Naive thymus-derived CD4-positive, alpha-beta T cell (primary cell): ENCODE measurements at places on chromosomes 2 and 18.

DNA sequence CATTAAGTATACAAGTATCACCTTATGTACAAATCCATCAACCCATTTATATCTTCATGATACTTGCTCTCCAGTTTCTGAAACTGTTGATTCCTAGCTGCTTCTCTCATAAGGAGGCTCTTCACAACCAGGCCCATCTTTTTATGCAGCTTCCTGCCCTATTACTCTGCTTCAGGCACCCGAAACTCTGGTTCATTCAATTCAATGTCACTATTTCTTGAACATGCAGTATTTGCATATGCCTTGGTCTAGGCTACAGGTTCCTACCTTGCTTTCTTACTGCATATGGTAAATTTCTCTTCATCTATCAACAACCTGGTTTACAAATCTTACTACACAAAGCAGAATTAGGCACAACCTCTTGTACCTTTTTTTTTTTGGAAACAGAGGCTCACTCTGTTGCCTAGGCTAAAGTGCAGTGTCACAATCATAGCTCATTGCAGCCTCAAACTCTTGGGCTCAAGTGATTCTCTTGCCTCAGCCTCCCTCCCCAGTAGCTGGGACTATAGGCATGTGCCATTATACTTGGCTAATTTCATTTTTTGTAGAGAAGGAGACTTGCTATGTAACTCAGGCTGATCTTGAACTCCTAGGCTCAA, 2.7 kb upstream of the CDKL4 start:
- H3K36me3 ChIP-seq: no peaks in the 10 kb centered on the region
- DNase-seq: no peak
- no peak overlapping the region for H3K4me3 ChIP-seq
- no peak overlapping the region for H3K27ac ChIP-seq

DNA sequence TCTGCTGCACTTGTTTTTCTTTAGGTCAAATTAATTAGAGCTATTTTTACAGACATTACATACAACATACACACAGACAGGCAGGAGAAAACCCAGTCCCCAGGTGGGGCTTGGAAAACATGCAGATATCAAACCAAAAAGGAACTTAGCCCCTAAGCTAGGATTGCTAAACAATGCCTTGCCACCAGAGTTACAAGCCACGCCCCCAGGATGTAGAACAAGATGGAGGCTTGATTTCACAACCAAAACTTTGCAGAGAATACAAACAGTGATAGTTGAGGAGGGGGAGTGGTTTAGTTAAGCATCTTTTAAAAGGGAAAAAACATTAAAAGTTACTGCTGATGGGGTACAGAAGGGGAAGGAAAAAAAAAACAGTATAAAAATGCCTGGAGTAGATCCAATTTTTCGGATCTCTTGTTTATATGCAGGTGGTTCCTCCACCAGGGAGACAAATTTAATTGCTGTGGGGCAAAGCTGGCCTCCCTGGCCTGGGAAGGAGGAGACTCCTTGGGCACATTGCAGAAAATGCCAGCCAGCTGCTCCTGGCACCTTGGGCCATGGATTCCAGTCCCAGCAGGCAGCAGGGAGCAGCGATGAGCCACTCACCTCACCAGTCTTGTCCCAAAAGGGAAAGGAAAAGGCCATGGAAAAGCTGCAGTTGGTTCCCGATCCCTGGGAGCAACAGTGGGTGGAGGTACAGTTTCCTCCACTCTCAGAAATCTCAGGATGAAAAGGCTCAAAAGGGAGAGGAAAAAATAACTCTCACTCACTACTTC, 348.4 kb upstream of the REG3G start:
- H3K4me3 ChIP-seq: no peak overlapping the region
- H3K27me3 ChIP-seq: no peaks in the 10 kb centered on the region
- no peaks in the 10 kb centered on the region for H3K36me3 ChIP-seq
- no peak overlapping the region for H3K27ac ChIP-seq
- no peaks in the 10 kb centered on the region for H3K4me1 ChIP-seq

- no peak overlapping the region for H3K4me3 ChIP-seq
- DNase-seq: no peak
- H3K27ac ChIP-seq: no peak overlapping the region
- no peaks in the 10 kb centered on the region for H3K36me3 ChIP-seq
- H3K27me3 ChIP-seq: no peaks in the 10 kb centered on the region
Measured at GRCh38 chr2:29335396-29335795, 220.2 kb downstream of the CLIP4 start.

DNA sequence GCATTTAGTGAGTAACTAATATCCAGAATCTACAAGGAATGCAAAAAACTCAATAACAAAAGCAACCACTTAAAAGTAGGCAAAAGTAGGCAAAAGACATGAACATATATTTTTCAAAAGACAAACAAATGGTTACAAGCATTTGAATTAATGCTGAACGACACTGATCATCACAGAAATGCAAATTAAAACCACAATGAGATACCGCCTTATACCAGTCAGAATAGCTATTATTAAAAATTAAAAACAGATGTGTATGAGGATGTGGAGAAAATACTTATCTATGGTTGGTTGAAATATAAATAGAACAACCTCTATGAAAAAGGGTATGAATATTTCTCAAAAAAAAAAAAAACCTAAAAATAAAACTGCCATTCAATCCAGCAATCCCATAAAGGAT, 51.7 kb downstream of the SNTG2 start:
- no peak overlapping the region for H3K27ac ChIP-seq
- DNase-seq: no peak
- H3K36me3 ChIP-seq: no peaks in the 10 kb centered on the region
- H3K4me1 ChIP-seq: no peaks in the 10 kb centered on the region
- no peak overlapping the region for H3K4me3 ChIP-seq
- no peaks in the 10 kb centered on the region for H3K27me3 ChIP-seq

GRCh38 chr2:99754210-99754609, 264.4 kb upstream of the REV1 start:
- DNase-seq: no peak
- no peaks in the 10 kb centered on the region for H3K36me3 ChIP-seq
- no peak overlapping the region for H3K27ac ChIP-seq
- H3K4me1 ChIP-seq: no peaks in the 10 kb centered on the region

DNA sequence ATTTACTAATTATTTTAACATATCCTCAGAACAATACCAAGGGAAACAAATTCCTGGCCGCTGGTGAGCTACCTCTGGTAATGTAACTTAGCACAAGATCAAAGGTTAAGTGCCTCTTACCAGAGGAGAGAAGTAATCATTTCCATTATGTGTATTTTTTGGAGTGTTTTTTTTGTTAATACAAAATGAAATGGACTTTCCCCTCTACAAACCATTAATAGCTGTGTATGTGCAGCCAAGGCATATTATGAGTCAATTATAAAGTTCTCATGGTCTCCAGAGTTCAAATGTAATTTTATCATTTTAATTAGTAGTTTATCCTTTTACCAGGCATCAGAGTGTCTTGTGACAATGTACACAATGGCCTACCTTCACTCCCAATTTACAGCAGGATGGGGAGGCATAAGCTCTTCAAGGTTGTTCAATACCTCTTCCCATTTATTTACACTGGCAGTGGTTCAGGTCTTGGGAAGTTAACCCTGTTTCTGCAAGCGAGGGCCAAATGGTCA, 242.2 kb downstream of the TGIF1 start:
- no peak for DNase-seq
- H3K27ac ChIP-seq: no peak overlapping the region
- H3K27me3 ChIP-seq: no peaks in the 10 kb centered on the region
- H3K36me3 ChIP-seq: no peaks in the 10 kb centered on the region

DNA sequence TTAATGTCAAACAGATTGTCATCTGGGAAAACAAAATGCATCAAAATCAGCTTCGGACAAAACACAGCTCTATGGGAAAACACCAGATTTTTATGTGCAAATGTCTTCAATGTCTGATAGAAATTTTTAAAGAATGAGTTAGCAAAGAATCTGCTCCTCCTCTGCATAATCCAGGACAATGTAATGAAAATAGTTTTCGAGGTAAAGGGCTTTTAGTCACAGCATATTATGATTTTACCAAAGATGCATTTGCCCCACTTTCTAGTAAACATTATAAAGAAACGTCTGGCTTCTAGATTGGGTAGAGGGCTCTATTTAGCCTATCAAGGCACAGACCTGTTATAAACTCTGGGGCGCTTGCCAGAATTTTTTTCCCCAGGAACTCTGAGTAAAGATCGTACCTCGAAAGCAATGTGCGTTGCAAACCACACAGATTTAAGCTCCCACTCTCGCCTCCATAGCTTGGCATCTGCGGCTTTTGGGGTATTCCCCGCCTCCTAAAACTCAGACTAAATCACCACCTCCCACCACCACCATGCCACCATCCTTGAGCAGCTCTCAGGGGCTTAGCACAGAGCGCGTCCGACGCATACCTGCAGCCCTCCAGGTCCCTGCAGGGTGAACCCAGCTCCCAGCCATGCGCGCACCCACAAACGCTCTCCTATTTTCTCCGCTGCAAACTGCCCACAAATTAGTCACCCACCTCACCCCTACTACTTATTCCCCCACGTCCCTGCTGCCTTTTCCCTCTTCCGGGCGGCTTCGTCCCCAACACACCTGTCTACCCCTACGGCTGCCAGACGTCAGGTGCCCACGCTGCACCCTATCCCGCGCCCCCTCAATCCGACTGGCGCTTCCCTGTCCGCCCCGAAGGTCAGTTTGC, 829 bp downstream of the ACVR1C start:
- no peak for DNase-seq
- no peaks in the 10 kb centered on the region for H3K27me3 ChIP-seq
- H3K4me1 ChIP-seq: peaks cover 4% of the 10 kb centered on the region
- no peaks in the 10 kb centered on the region for H3K36me3 ChIP-seq
- H3K27ac ChIP-seq: peak overlapping the region; percentile 79

DNA sequence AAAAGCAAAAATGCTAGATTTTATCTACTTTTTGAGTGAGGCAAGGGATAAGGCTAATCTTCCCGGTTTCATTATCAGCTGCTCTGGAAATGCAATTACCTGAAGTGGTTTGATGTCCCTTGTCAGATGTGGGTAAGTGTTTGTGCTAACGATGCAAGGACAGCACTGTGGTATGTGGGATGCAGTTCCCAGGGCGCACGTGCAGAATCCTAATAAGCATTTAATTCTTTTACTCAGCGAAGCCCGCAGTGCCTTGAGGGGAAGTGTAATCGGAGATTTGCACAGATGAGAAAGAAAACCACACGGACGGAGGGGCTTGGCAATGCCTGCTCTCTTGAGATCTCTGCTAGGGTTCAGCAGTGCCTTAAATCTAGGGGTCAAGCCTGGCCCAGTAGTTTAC, 108.5 kb upstream of the LYPD6 start:
- no peaks in the 10 kb centered on the region for H3K36me3 ChIP-seq
- H3K27me3 ChIP-seq: no peaks in the 10 kb centered on the region
- H3K27ac ChIP-seq: no peak overlapping the region
- no peak for DNase-seq

DNA sequence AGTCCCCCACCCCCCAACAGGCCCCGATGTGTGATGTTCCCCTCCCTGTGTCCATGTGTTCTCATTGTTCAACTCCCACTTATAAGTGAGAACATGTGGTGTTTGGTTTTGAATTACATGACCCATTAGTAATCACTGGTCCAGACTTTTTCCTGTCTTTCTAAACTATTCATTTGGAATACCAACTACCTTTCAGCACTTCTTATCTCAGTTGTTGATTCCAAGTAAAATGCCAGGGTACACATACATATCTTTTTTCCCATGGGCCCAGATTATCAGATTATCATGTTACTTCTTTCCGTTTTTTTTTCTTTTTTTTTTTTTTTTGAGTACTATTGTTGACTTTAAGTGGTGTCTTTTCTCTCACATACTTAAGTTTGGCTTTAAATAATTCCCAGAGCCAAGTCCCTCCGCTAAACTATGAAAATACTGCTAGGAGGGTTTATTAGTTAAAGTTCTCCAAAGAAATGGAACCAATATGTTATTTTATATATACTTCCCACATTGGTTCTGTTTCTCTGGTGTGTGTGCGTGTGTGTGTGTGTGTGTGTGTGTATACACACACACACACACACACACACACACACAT, 389.3 kb downstream of the IRS1 start:
- no peak for DNase-seq
- no peaks in the 10 kb centered on the region for H3K36me3 ChIP-seq
- no peak overlapping the region for H3K4me3 ChIP-seq
- H3K27me3 ChIP-seq: no peaks in the 10 kb centered on the region
- no peaks in the 10 kb centered on the region for H3K4me1 ChIP-seq
- no peak overlapping the region for H3K27ac ChIP-seq

- H3K36me3 ChIP-seq: no peaks in the 10 kb centered on the region
- peaks cover 3% of the 10 kb centered on the region for H3K27me3 ChIP-seq
- no peak for DNase-seq
- no peak within 1 kb of the TSS for H3K27ac ChIP-seq
- no peak within 1 kb of the TSS for H3K4me3 ChIP-seq
Measured at GRCh38 chr2:218781691-218782527, at the start of gene CYP27A1. Gene CYP27A1, plus strand, starts transcription at chr2:218782147. Its CDS starts 36 bp downstream, at chr2:218782183.

DNA sequence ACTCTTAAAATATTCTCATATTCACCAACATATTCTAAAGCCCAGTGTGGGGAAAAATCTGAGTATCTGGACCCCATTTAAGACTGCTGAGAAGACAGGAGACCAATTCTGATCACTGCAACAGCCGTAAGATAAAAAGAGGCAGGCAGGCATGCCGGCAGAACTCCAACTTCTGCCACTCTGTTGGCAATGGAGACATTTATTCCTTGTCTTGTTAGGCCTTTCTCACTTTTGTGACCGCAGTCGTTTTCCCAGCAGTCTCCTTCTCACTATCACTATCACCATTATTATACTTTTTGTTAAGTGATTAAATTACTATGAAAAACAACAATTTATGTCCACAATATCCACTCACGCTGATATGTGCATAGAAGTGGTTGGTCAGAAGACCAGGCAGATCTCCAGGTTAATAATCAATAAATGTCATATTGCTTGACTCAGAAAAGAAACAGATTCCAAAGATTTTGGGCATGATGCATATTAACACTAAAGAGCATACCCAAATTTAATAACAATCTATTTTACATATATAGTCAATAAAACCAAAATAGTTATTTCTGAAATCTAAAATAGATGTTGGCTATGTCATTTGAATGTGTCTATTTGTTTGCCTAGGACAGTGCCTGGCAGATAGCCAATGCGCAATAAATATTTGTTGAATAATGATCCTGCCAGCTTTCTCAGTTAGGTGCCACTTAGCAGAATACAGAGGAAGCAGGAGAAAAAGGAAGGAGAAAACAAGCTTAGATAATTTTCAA, 38.2 kb downstream of the SESTD1 start:
- DNase-seq: no peak
- no peak overlapping the region for H3K27ac ChIP-seq
- no peaks in the 10 kb centered on the region for H3K4me1 ChIP-seq
- no peaks in the 10 kb centered on the region for H3K36me3 ChIP-seq
- no peaks in the 10 kb centered on the region for H3K27me3 ChIP-seq

GRCh38 chr18:31486165-31486564, 11.8 kb upstream of the DSG2 start:
- H3K27ac ChIP-seq: no peak overlapping the region
- DNase-seq: no peak
- H3K36me3 ChIP-seq: no peaks in the 10 kb centered on the region
- H3K27me3 ChIP-seq: no peaks in the 10 kb centered on the region

GRCh38 chr2:134491771-134492441, 226.9 kb downstream of the TMEM163 start:
- DNase-seq: no peak
- no peaks in the 10 kb centered on the region for H3K27me3 ChIP-seq
- no peaks in the 10 kb centered on the region for H3K36me3 ChIP-seq
- no peak overlapping the region for H3K4me3 ChIP-seq

- no peak for DNase-seq
- H3K4me1 ChIP-seq: no peaks in the 10 kb centered on the region
- no peaks in the 10 kb centered on the region for H3K36me3 ChIP-seq
- no peaks in the 10 kb centered on the region for H3K27me3 ChIP-seq
Measured at GRCh38 chr2:13550285-13551231, 833.8 kb downstream of the TRIB2 start.
